ENCODE measurements at places on chromosomes 11 and 22.

- no peak for DNase-seq
Measured at GRCh38 chr11:70089631-70090030, 11.5 kb downstream of the ANO1 start.

GRCh38 chr11:127789927-127790326 is 789.4 kb upstream of the KIRREL3 start:
- peak; percentile 44 for DNase-seq

DNA sequence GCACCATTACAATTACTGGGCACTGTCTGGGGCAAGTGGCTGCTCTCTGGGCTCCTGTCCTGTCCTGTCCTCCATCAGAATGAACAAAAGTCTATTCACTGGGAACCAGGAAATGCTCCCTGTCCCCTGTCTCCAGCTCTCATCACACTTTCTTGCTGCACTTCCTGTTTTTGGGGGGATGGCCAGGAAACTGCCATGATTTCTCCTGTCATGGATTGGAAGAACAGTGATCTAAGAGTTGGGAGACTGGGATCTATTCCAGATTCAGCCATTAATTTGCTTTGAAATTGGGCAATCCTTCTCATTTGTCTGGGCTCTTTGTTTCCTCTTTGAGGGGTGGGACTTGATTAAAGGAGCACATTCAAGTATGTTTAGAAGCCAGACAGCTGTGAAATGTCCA is 61.4 kb upstream of the KIRREL3 start:
- DNase-seq = no peak

DNA sequence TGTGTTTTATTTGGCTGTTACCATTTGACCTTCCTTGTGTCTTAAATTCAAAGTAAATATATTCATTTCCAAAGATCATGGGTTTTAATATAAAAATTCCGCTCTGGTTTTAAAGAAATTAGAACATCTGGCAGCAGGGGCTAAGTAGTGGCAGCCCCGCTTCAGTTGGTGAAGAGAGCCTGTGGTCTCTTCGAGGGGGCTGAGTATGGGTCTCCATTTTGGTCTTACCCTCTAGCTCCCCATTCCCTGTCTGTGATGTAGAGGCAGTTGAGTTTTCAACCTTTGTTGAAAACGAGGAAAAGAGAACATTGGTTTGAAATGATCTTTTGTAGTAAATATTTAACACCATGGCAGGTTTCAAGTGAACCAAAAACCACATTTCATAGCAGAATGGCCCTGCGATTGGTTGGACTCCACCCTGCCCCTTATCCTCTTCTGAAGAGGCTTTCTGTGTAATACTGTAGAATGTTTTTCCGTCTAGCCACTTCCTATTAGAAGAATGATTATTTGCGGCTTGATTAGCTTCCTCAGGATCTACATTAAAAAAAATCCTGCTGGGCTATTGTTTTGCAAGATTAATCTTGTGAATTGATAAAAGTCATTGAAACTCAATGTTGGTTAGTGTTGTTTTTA is 17.7 kb downstream of the APLP2 start:
- no peak for DNase-seq

DNA sequence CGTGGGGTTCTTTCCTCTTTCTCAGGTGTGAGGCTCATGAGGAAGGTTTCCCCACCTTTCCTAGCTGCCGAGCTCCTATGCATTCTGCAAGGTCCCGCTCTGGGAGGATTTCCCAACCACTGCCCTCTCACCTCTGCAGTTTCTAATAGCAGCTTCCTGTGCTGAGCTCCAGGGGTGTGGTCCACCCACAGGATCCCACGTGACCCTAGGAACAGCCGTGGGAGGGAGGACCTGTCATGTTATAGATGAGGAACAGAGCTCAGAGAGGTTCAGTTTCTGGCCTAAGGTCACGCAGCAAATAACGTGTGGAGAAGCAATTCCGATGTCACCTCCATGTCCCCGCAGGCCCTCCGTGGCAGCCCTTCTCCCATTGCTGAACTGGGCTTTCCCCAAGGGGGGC is 38.5 kb downstream of the FLRT1 start:
- DNase-seq = no peak

DNA sequence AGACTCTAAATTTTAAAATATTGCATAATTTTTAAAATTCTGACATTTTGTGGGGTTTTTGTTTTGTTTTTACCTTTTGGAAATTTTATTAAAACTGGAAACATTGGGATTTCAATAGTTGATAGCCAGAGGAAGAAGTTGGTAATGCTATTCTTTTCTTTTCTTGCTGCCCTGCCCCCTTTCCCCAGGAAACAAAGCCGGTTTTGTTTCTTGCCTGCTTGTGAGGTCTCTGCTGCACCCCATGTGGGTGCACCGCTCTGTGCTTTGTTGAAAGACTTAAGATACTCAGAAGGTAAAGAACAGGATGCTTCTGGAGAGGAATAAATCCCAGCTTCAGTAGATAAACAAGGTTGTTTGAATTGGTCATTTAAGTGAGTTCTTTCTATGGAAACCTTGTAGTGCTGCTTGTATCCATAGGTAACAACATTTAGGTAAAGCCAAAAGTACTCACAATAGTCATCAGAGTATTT is 87.5 kb downstream of the YAP1 start:
- peak; percentile 69 for DNase-seq

- peak; percentile 65 for DNase-seq
Measured at GRCh38 chr11:64787526-64788320, 9.4 kb upstream of the SF1 start.

- peak; percentile 93 for DNase-seq
Measured at GRCh38 chr22:30968015-30968923, at the start of gene MORC2. Gene MORC2 (minus strand): TSS chr22:30968774. CDS start chr22:30967889, 885 bp downstream.

DNA sequence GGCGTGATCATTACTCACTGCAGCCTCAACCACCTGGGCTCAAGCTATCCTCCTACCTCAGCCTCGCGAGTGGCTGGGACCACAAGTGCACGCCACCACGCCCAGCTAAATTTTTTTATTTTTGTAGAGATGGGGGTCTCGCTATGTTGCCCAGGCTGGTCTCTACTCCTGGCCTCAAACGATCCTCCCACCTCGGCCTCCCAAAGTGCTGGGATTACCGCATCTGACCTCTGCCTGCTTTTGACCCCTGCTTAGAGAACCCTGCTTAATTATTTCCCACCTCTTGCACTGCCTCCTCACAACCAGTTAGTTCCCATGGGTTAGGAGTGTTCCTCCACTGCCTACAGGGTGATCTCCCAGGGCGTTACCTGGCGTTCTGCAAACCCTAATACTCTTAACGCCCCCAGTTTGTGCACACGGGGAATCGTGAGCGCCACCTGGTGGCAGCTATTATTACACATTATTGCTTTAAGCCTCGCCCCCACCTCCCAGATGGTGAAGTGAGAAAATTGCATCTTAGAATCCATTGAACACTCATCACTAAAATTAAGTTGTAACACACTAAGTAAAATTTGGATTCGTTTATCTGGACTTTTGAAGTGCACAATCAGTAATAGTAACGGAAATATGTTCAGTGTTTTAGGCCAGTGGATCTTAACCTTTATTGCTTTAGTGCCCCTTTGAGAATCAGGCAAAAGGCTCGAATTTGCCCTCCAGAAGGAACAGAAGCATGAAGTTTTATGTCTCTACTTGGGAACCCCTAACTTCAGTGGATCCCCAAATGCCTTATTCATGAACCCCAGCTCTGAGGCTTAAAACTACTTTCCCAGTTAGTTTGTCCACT is 61.4 kb upstream of the ASPHD2 start:
- peak; percentile 71 for DNase-seq

- no peak for DNase-seq
Measured at GRCh38 chr11:64929625-64930024, 5.1 kb downstream of the PPP2R5B start.

- DNase-seq = peak; percentile 20
Measured at GRCh38 chr11:129075757-129076156, 116.4 kb downstream of the ARHGAP32 start.

- peak; percentile 73 for DNase-seq
Measured at GRCh38 chr11:57491371-57492061, 24.0 kb downstream of the SLC43A1 start.

- peak; percentile 37 for DNase-seq
Measured at GRCh38 chr11:18322818-18323570, 627 bp downstream of the GTF2H1 start.

- DNase-seq = no peak
Measured at GRCh38 chr11:27875831-27876775, 175.8 kb upstream of the BDNF start.

DNA sequence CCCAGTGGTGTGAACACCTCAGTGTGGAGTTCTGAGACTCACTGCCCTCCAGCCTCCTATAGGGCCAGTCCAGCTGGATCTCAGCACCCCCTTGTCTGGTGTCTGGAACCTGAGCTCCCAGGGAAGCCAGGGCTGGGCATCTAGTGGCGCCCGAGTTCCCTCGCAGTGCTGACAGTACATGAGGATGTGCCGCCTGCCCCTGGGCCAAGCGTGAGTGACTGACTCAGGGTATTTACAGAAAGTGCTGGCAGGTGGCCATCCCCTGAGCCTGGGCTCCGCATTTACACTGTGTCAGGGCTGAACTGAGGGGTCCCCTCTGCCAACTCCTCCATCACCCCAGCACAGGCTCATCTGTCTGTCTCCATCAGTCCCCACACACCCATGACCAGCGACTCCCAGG is 185.3 kb downstream of the BRD1 start:
- DNase-seq = no peak

DNA sequence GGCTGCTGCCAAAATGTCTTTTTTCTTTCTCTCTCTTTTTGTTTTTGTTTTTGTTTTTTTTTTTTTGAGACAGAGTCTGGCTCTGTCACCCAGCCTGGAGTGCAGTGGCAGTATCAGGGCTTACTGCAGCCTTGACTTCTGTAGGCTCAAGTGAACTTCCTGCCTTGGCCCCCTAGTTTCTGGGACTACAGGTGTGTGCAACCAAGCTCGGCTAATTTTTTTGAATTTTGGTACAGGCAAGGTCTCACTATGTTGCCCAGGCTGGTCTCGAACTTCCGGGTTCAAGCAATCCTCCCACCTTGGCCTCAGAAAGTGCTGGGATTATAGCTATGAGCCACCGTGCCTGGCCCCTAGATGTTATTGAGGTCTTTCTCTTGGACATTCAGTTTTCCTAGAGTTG is 2.2 kb upstream of the DDX10 start:
- DNase-seq = no peak

- DNase-seq = no peak
Measured at GRCh38 chr11:44564670-44565210, 723 bp upstream of the CD82 start.

Data from ELF-1 (cell line).